AG04449 (cell line): ENCODE measurements at places on chromosomes 7 and 10.

DNA sequence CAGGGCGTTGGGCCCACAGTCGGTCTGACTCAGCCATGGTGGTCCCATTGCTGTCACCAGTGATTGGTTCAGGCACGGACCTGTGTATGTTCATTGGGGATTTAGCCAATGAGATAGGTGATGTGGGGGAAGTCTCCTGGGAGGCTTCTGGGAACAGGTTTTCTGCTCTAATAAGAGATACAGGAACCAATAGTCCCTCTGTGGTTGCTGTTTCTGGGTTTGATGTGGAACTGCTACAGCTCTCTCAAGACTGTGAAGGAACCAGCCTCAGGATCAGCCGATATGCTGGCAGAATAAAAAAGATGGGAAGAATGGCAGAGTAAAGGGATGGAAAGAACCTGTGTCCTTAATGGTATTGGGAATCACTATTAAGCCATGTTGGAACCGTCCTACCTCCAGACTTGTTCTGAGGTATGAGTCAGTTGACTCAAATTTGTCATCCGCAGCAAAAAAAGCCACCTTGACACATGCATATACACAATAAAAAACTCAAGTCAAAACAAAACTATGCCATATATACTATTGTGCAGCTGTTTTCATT lies 70.6 kb downstream of the MCMBP start:
- no peak for DNase-seq

GRCh38 chr7:51075681-51076580 lies 240.7 kb downstream of the COBL start:
- DNase-seq, result no peak

- DNase-seq, result no peak
These were observed 22.2 kb downstream of the PARD3 start for GRCh38 chr10:34792881-34793280.

DNA sequence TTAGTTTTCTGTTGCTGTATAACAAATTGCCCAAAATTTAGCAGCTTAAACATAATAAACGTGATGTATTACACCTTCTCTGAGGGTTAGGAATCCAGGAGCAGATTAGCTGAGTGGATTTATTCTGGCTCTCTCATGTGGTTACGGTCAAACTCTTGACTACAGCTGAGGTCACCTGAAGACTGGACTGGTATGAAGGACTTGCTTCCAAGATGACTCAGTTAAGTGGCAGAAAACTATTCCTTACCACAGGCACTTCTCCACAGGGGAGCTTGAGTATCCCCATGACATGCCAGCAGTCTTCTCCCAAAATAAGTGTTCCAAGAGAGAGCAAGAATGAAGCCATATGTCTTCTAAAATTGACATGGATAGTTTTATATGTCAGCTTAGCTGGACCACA lies 957.2 kb upstream of the GHITM start:
- no peak for DNase-seq

GRCh38 chr7:154872811-154873499 lies 130.0 kb downstream of the PAXIP1 start:
- no peak for DNase-seq

DNA sequence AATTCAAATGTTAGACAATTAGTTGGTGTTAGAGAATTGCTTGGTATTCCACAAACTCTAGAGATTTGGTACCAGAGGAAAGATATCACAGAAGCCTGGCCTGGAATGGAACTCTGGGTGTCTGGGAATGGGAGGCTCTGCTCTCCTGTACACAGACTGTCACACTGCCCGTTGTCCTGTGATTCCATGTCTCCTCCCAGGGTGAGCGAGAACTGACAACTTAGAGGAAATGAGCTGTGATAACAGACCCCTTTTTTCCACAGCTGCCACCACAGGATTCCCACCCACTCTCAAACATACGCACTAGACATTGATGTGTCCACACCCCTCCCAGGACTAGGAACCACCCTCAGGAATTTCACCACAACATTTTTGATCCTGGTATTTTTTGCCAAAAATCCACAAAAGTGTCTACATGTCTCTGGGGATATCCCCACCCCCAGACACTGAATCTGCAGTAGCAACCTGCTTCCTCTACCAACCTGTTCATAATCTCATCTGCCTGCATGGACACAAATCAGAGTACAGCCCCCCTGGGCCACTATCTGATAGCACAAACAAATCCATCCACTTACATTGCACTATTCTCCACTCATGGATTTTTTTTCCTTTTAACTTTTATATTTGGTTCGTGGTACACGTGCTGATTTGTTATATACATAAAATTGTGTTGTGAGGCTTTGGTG lies 4.7 kb downstream of the ZNF273 start:
- DNase-seq, result no peak

GRCh38 chr10:69486922-69487730 lies 35.9 kb downstream of the TSPAN15 start:
- DNase-seq, result no peak

- no peak for DNase-seq
These were observed 276.9 kb downstream of the DNAJB6 start for GRCh38 chr7:157613575-157614322.

DNA sequence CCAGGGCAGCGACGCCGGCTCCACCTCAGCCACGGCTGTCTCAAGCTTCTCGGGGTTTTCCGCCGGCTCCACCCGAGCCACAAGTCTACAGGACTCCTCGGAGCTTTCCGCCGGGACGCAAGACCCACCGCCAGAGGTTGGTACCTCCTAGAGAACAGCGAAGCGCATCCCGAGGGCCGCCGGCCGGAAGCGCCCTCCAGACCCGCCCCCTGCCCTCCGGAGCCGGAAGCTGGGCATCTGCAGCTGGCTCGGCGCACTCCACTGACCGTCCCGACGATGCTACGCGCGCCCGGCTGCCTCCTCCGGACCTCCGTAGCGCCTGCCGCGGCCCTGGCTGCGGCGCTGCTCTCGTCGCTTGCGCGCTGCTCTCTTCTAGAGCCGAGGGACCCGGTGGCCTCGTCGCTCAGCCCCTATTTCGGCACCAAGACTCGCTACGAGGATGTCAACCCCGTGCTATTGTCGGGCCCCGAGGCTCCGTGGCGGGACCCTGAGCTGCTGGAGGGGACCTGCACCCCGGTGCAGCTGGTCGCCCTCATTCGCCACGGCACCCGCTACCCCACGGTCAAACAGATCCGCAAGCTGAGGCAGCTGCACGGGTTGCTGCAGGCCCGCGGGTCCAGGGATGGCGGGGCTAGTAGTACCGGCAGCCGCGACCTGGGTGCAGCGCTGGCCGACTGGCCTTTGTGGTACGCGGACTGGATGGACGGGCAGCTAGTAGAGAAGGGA lies at the start of gene MINPP1:
Gene MINPP1 (plus strand): TSS at position 254 of the 726 bp plus-strand sequence. CDS start 23 bp downstream, at position 277.
- DNase-seq, result peak; percentile 16
